ENCODE measurements at places on chromosomes 1 and 21. TPM values are rescaled to one million over a fixed set of nuclear protein-coding genes. Genes with fewer than 3 reads are reported as not detected.

Gene LEFTY2
- 38.3 TPM for total RNA-seq

Gene SEC22B
- 48.5 TPM for total RNA-seq

Gene BCAR3
- 18.5 TPM for total RNA-seq

Gene OLFML2B
- 120 TPM for total RNA-seq

Gene FBXO2
- total RNA-seq: 1.6 TPM

Gene KCNT2
- total RNA-seq: 13.4 TPM

Gene CELA2B
- total RNA-seq: not detected

Gene GNAI3
- total RNA-seq: 10.7 TPM

Gene MYBPH
- not detected for total RNA-seq

Gene TFF2
- total RNA-seq: not detected

Gene PARP1
- total RNA-seq: 43.9 TPM

Gene MPZ
- 0.45 TPM for total RNA-seq

Gene DPT
- total RNA-seq: 30.2 TPM

Gene GUCA2A
- total RNA-seq: not detected

Gene FMO2
- 0.24 TPM for total RNA-seq
